ENCODE measurements at places on chromosomes 7 and 10.

GRCh38 chr10:62625484-62625883, 179.0 kb upstream of the ADO start:
- no peak for DNase-seq

DNA sequence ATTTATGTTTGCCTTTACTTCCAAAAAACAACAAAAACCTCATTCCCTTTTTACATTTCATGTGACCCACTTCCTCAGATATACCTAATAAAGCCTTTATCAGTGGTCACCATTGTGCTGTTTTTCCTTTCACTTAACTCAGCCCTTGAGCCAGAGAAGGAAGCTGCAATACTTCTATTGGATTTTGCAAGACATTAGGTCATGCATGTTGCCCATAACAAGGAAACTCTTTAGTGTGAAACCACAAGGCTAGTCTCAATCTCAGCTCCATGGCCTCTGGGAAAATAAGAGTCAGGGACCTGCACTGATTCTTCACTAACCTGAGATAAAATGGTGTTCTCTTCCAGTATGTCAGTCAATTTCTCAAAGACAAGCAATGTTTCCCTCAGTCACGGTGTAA, 27.8 kb downstream of the STEAP4 start:
- no peak for DNase-seq

DNA sequence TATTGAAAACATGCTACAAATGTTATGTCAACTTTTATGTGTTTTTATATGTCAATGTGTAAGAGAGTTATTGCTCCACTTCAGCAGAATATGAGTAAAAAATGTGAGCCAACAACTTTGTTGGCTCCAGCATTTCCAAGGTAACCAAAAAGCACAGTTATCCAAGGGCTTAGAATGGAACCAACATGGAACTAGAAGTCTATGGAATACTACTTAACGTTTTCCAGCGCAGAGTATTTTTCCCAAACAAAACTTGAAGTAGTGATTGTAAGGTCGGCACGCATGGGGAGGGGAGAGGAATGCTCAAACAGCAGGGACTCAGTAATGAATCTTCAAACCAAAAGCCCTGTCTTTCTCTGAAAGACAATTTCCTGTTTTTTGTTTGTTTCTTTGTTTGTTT, 45.0 kb upstream of the TSPAN13 start:
- no peak for DNase-seq

- DNase-seq, result no peak
Observed at GRCh38 chr10:93954299-93954698, 39.4 kb upstream of the PLCE1 start.

- DNase-seq, result no peak
Observed at GRCh38 chr7:1246160-1246870, 13.6 kb downstream of the UNCX start.

GRCh38 chr10:131749767-131750142, 151.1 kb upstream of the PPP2R2D start:
- no peak for DNase-seq

DNA sequence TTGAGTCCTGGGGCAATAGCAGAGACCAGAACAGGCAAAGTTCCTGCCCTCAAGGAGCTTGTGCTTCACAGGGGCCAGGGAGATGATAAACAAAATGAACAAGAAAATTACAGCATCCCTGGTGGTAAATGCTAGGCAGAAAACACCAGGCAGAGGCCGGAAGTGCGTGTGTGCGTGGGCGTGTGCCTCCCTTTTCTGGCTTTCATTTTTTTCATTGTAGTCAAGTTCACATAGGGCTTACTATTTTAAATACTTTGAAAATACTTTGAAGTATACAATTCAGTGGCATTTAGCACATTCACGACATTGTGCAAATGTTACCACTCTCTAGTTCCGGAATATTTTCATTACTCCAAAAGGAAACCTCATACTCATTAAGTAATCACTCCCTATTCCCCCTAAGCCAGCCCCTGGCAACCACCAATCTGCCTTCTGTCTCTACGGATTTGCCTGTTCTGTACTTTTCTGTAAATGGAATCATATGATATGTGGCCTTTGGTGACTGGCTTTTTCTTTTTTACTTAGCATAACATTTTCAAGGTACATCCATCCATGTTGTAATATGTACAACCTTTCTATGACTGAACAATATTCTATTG, 88.1 kb upstream of the PDCD4 start:
- peak; percentile 38 for DNase-seq

GRCh38 chr7:1269336-1269890, 36.7 kb downstream of the UNCX start:
- DNase-seq, result no peak

- DNase-seq, result no peak
Observed at GRCh38 chr7:136709876-136710275, 158.6 kb upstream of the CHRM2 start.

- DNase-seq, result no peak
Observed at GRCh38 chr10:13701157-13701919, 114.6 kb downstream of the PRPF18 start.

- no peak for DNase-seq
Observed at GRCh38 chr7:42168512-42168911, 68.5 kb downstream of the GLI3 start.

Measured in stimulated activated CD8-positive, alpha-beta memory T cell treated with anti-CD3 and anti-CD28 coated beads, Interleukin-12 subunit alpha, Interleukin-12 subunit beta, amount 100 ng/mL, for 1 hour (primary cell).